ENCODE measurements at places on chromosomes 2 and 18. TPM values are rescaled to one million over a fixed set of nuclear protein-coding genes. Genes with fewer than 3 reads are reported as not detected.

GRCh38 chr18:50826027-50826426 lies 6.2 kb upstream of the MRO start:
- no peak overlapping the region for H3K4me3 ChIP-seq
- DNase-seq, result no peak
- H3K4me1 ChIP-seq, result no peaks in the 10 kb centered on the region
- H3K27me3 ChIP-seq, result no peaks in the 10 kb centered on the region
- no peaks in the 10 kb centered on the region for H3K36me3 ChIP-seq
- H3K27ac ChIP-seq, result no peak overlapping the region

The EPB41L5 gene
- 18.4 TPM for total RNA-seq

DNA sequence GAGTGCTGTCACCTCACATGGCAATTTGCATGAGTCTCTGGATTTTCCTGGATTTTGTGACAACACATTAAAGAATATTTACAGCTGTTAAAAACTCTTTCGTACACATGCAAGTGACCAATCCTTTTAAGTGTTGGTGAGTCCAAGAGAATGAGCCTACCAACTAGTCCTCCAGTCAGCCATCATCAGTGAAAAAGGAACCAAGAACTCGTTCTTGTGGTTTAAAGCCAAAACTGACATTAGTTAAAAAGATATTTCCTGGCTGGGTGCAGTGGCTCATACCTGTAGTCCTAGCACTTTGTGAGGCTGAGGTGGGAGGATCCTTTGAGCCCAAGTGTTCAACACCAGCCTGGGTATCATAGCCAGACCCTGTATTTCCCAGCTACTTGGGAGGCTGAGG lies 215.4 kb upstream of the ITGA4 start:
- no peak for DNase-seq
- H3K27ac ChIP-seq, result no peak overlapping the region
- no peaks in the 10 kb centered on the region for H3K36me3 ChIP-seq
- no peaks in the 10 kb centered on the region for H3K4me1 ChIP-seq

The CCDC121 gene
- total RNA-seq, result 2.9 TPM

DNA sequence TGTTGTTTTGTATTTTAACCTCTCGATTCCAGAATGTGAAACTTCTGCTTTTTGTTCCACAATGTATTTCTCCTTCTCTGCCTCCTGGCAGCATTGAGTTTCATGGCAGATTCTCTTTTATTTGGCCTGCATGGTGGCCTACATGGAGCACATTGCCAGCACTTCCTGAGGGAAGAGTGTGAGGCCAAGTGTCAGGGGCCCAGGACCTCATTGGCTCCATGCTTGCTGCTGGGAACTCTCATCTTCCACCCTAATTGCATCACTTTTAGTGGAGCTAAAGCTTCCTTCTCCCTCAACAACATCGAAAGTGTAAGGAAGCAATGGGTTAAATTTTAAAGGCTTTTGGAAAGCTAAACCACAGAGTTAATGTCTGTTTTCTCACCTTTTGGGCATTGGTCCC lies 9.5 kb downstream of the TRIB2 start:
- no peak overlapping the region for H3K4me3 ChIP-seq
- no peak for DNase-seq
- H3K27ac ChIP-seq, result peak overlapping the region; percentile 1
- H3K36me3 ChIP-seq, result peaks cover 98% of the 10 kb centered on the region

- H3K27ac ChIP-seq, result no peak overlapping the region
- no peaks in the 10 kb centered on the region for H3K36me3 ChIP-seq
- no peak overlapping the region for H3K4me3 ChIP-seq
- H3K4me1 ChIP-seq, result no peaks in the 10 kb centered on the region
Observed at GRCh38 chr18:6521803-6522418, 107.2 kb upstream of the L3MBTL4 start.

DNA sequence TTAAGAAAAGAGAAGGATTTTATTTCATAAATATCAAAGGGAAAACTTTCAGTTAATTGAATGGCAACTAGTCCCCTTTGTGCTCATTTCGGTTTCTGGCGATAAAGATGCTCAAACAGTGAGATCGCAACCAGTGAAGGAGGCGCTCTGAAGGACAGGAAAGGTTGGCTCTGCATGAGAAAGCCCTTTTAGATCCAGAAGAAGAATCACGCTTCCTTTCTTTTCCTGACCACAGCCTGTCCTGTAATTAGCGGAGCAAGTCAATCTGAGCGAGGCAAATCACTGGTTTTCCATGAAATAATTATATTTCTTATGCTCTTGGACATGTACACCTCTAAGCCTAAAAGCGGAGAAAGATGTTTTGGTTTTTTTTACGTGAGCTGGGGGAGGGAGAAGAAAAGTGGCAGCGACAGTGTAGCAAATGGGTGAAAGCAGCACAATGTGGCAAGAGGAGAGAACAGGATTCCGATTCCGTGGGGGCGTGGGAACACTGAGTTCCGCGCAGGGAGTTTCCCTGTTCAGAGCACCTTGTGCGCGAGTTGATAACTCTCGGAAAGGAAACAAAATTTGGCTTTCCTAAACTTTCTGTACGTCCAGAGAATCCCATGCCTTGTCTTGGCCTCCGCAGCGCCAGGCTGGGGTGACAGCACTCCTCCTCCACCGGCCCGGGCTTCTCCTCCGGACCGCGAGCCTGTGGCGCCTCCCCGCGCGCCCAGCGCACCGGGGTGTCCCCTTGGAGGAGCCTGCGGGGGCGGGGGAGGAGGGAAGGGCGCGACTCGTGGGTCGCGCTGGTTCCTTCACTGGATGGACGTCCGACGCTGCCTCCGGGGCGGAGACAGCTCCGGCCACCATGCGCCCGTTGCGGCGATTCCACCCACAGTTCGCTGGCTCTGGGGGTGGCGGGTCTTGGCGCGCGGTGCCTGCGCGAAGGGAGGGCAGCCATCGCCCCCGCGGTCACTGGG lies 620 bp upstream of the SLC9A2 start:
- peaks cover 32% of the 10 kb centered on the region for H3K4me1 ChIP-seq
- peak; percentile 64 for DNase-seq
- no peaks in the 10 kb centered on the region for H3K36me3 ChIP-seq
- no peaks in the 10 kb centered on the region for H3K27me3 ChIP-seq
- peak overlapping the region; percentile 79 for H3K4me3 ChIP-seq
- H3K27ac ChIP-seq, result no peak overlapping the region

DNA sequence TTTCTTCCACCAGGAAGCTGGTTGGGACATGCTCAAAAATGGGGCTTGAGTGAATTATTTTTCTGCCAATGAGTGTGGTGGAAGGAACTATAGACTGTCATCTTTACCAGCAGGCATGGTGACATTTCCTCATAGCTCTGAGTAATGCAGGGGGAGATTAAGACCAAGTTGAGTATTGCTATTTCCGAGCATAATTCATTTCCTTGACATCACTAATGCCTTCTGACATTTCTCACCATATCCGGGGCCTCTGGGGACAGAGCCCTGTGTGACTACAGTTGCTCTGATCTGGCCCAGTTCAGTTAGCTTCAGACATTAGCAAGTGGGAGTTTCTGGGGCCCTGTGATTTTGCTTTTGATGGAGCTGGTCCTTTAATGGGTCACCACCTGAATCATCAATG lies 410.4 kb downstream of the MEIS1 start:
- H3K4me1 ChIP-seq, result peaks cover 8% of the 10 kb centered on the region
- peak; percentile 38 for DNase-seq
- H3K27me3 ChIP-seq, result no peaks in the 10 kb centered on the region
- no peak overlapping the region for H3K27ac ChIP-seq

The CCDC93 gene
- 31.3 TPM for total RNA-seq

DNA sequence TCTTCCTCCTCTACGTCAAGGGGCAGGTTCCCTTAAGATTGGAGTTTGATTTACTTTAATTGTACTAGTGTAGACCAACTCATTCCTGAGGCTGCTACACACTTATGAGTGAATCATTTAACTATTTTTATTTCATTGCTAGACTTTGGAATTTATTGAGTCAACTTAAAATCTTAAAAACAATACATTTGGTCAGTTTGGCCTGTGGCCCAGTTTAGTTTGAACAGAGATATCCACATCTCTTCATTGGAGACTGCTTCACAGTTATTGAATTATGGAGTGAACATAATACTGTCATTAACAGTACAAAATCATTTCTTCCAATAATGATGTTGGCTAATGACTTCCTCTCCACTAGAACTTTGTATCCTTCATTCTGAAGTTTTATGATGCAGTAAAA lies 34.5 kb upstream of the STPG4 start:
- peak overlapping the region; percentile 88 for H3K27ac ChIP-seq
- no peaks in the 10 kb centered on the region for H3K36me3 ChIP-seq
- H3K4me3 ChIP-seq, result peak overlapping the region; percentile 5
- H3K4me1 ChIP-seq, result peaks cover 67% of the 10 kb centered on the region

- no peaks in the 10 kb centered on the region for H3K36me3 ChIP-seq
- H3K27me3 ChIP-seq, result no peaks in the 10 kb centered on the region
- no peak for DNase-seq
- H3K4me3 ChIP-seq, result no peak overlapping the region
- no peaks in the 10 kb centered on the region for H3K4me1 ChIP-seq
Observed at GRCh38 chr2:207423886-207424285, 105.9 kb upstream of the CREB1 start.

The VIT gene
- not detected for total RNA-seq

GRCh38 chr2:64018701-64019082 lies 536 bp downstream of the VPS54 start:
- DNase-seq, result no peak
- H3K27me3 ChIP-seq, result no peaks in the 10 kb centered on the region
- peak overlapping the region; percentile 74 for H3K4me3 ChIP-seq
- H3K27ac ChIP-seq, result peak overlapping the region; percentile 60
- peaks cover 33% of the 10 kb centered on the region for H3K4me1 ChIP-seq

DNA sequence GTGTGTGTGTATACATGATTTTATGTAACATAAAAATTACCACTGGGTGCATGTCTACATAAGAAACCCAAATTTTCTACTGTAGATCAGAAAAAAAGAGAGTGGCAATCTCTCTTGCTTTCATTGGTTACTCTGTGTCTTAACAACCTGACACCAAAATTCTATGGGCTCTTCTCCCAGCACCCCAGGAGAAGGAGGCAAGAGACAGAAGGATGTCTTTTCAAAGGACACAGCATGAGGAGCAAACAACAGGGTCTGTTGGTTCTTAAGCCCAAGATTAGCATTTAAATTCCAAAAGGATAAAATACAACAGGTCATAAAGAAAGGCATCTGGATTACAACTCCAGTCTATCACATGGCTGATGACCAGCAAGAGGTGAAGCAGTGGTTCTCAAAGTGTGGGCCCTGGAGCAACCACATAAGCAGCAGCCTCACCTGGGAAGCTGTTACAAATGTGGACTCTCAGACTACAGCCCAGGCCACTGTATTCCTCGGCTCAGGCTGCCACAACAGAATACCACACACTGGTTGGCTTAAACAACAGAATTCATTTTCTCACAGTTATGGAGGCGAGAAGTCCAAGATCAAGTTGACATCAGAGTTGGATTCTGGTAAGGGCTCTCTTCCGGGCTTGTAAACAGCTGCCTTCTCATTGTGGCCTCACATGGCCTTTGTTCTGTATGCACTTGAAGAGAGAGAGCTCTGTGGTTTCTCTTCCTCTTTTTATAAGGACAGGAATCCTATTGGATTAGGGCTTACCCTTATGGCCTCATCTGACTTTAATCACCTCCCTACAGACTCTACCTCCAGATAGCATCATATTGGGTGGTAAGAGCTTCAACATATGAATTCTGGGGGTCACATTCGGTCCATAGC lies 79.8 kb upstream of the RNF152 start:
- no peak for DNase-seq
- no peak overlapping the region for H3K27ac ChIP-seq
- no peaks in the 10 kb centered on the region for H3K36me3 ChIP-seq
- no peaks in the 10 kb centered on the region for H3K27me3 ChIP-seq
- H3K4me3 ChIP-seq, result no peak overlapping the region
- no peaks in the 10 kb centered on the region for H3K4me1 ChIP-seq

The ARL4C gene
- total RNA-seq, result 51.3 TPM

DNA sequence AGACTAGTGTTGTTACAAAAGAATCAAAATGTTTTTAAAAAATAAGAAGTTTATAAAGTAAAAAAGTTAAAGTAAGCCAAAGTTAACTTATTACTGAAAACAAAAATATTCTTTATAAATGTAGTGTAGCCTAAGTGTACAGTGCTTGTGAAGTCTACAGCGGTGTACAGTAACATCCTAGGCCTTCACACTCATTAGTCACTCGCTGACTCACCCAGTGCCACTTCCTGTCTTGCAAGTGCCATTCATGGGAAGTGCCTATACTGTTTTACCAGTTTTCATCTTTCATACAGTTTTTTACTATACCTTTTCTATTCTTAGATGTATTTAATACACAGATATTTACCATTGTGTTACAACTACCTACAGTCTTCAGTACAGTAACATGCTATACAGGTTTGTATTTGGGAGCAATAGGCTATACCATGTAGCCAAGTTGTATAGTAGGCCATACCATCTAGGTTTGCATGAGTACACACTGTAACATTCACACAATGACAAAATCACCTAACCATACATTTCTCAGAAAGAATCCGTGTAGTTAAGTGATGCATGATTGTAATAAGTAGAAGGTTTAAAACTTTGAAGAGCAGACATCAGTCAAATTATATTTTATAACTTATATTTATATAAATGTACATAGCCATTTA lies 13.4 kb downstream of the SERPINB7 start:
- H3K4me3 ChIP-seq, result 0 out of 2 replicates have a peak overlapping the region, but pooled peaks have one; percentile 8
- peak; percentile 44 for DNase-seq
- peaks cover 10% of the 10 kb centered on the region for H3K4me1 ChIP-seq
- H3K36me3 ChIP-seq, result no peaks in the 10 kb centered on the region

- no peaks in the 10 kb centered on the region for H3K36me3 ChIP-seq
- no peaks in the 10 kb centered on the region for H3K27me3 ChIP-seq
- no peak overlapping the region for H3K4me3 ChIP-seq
- H3K4me1 ChIP-seq, result peaks cover 9% of the 10 kb centered on the region
- DNase-seq, result no peak
Observed at GRCh38 chr2:63819256-63819655, 22.4 kb upstream of the UGP2 start.

The SLC40A1 gene
- 8.0 TPM for total RNA-seq

GRCh38 chr2:190846746-190847145 lies 33.9 kb upstream of the GLS start:
- DNase-seq, result no peak
- peak overlapping the region; percentile 100 for H3K27ac ChIP-seq
- H3K27me3 ChIP-seq, result no peaks in the 10 kb centered on the region
- H3K36me3 ChIP-seq, result peaks cover 4% of the 10 kb centered on the region

DNA sequence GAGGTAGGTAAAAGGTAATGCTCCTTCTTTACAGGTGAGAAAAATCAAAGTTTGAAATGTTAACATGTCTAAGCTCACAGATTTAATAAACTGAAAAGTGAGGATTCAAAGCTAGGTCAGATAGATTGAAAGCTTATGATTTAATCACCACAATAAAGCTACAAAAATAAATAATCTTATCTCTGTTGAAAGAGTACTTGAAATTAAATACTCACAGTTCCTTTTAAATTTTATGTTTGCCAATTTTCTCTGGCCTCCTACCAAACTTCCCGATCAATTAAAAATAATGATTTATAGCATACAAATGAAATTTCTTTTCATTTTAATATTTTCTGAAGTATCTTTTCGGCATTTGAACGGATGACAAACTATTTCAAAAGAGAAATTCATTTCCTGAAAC lies 77.3 kb downstream of the GAREM1 start:
- no peaks in the 10 kb centered on the region for H3K27me3 ChIP-seq
- no peaks in the 10 kb centered on the region for H3K36me3 ChIP-seq
- H3K4me3 ChIP-seq, result no peak overlapping the region
- no peak overlapping the region for H3K27ac ChIP-seq

- DNase-seq, result no peak
- peaks cover 87% of the 10 kb centered on the region for H3K27me3 ChIP-seq
- H3K36me3 ChIP-seq, result no peaks in the 10 kb centered on the region
- no peak overlapping the region for H3K4me3 ChIP-seq
Observed at GRCh38 chr2:130310881-130311280, 31.8 kb upstream of the IMP4 start.

GRCh38 chr2:11344342-11344955 lies at the start of gene ROCK2:
Gene ROCK2 (minus strand): TSS chr2:11344636. CDS start chr2:11344136, 500 bp downstream.
- peak within 1 kb of the TSS; percentile 98 for H3K27ac ChIP-seq
- H3K4me3 ChIP-seq, result peak within 1 kb of the TSS; percentile 65
- peak; percentile 87 for DNase-seq
- H3K27me3 ChIP-seq, result no peaks in the 10 kb centered on the region
- peaks cover 50% of the 10 kb centered on the region for H3K4me1 ChIP-seq
